Foreskin keratinocyte (primary cell): ENCODE measurements at places on chromosomes 1 and 21. TPM values are rescaled to one million over a fixed set of nuclear protein-coding genes. Genes with fewer than 3 reads are reported as not detected.
A peak's percentile ranks its signal among the peaks of the same experiment; 100 is the strongest.

CELA2B gene
- total RNA-seq: not detected in 2 replicates

FCRLB gene
- 0.51 and 0.92 TPM in 2 replicates for total RNA-seq

DMBX1 gene
- total RNA-seq: not detected in 2 replicates

SDC3 gene
- 21.9 and 25.4 TPM in 2 replicates for total RNA-seq

SDF4 gene
- total RNA-seq: 81.9 and 92.3 TPM in 2 replicates

MROH7 gene
- not detected in 2 replicates for total RNA-seq

DNALI1 gene
- 0.71 and 0.78 TPM in 2 replicates for total RNA-seq

KRTAP20-2 gene
- not detected in 2 replicates for total RNA-seq

OR2AK2 gene
- total RNA-seq: not detected in 2 replicates

- peak; percentile 48 for DNase-seq
These were observed 11.1 kb upstream of the C1orf174 start for GRCh38 chr1:3910857-3911845.

DNA sequence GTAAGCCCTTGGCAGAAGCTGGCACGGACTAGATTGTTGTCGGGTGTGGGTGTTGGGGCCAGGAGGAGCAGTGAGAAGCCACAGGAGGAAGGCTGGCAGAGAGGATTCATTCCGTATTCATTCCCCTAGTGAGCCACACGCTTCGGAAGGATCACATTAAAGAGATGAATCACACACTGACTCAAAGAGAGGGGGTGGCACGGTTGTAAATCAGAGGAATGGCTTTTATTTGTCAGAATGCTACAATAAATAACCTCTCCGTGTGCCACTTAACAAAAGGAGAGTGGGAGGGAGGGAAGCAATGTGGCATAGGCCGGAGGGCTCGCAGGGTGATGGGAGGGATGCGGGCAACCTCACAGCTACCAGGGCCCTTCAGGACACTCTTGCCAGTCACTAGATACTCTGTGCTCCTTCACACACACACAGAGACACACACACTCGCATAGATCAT, 135.5 kb downstream of the HIVEP3 start:
- peak; percentile 64 for DNase-seq

- no peak for DNase-seq
These were observed 1.0 kb downstream of the NCDN start for GRCh38 chr1:35558374-35559316.

DNA sequence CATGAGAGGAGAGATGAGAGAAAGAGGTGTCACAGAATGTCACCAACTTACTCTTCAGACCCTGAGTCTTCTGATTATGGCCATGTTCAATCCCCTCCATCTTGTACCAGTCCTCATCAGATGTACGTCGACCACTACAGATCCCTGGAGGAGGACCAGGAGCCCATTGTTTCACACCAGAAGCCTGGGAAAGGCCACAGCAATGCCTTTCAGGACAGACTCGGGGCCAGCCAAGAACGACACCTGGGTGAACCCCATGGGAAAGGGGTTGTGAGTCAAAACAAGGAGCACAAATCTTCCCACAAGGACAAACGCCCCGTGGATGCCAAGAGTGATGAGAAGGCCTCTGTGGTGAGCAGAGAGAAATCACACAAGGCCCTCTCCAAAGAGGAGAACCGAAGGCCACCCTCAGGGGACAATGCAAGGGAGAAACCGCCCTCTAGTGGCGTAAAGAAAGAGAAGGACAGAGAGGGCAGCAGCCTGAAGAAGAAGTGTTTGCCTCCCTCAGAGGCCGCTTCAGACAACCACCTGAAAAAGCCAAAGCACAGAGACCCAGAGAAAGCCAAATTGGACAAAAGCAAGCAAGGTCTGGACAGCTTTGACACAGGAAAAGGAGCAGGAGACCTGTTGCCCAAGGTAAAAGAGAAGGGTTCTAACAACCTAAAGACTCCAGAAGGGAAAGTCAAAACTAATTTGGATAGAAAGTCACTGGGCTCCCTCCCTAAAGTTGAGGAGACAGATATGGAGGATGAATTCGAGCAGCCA, 8.0 kb downstream of the ELOA start:
- peak; percentile 37 for DNase-seq

DNA sequence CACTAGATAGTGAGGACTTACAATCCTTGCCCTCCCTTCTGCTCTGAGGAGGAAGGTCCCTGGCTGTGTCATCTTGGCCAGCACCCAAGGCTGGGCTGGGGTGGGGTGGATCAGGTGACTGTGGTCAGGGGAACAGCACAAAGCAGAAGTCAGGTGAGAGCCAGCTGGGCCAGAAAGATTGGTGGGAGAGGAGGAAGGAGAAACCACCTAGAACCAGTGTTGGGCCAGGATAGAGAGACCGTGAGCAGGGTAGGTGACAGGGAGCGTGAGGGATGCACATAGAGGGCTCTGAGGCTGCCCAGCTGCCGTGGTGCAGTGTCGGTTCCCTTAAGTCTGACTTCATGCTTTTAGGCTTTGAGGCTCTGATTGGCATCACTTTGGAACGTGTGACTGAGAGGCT, 22.7 kb downstream of the NCF2 start:
- peak; percentile 54 for DNase-seq

DNA sequence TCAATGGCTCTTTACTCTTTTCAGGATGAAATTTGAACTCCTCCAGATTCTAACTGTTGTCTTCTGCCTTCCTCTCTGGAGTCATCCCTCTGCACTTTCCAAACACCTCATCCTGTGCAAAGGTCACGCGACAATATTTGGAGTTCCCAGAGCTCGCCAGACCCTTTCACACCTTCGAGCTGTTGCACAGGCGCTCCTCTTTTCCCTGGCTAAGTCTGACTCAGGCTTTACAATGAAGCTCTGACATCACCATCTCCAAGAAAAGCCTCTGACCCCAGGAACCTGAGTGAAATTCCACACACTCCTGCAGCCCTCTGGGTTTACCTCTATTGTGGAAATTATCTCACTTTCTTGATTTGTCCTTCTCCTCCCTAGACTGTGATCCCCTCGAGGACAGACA, 270.3 kb downstream of the RGS7 start:
- no peak for DNase-seq

DNA sequence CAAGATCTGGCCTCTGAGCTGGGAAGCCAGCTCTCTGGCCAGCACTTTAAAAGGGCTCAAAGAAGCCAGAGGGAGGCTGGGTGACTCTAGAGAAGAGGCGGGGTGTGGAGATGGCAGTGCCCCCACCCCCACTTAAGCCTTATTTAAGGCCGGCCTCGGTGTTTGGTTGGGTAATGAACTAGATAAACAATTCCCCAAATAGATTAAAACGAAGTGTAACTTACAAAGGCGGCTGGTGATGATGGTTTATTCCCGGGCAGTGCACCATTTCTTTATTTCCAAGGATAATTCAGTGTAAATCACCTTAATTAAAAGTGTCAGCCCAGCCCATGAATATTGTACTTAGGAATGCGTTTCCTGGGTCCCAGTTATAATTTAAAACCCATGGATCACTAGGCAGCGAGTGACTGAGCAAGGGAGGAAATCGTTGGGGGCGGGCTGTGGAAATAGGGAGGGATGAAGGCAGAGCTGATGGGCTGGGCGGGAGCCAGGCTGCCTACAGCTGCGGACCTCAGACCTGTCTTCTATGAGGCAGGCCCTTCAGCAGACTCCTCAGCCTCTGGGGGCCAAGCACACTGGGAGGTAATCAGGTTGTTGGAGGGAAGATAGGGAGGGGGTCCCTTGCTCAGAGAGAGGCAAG, 54.9 kb downstream of the TMEM53 start:
- DNase-seq: no peak

DNA sequence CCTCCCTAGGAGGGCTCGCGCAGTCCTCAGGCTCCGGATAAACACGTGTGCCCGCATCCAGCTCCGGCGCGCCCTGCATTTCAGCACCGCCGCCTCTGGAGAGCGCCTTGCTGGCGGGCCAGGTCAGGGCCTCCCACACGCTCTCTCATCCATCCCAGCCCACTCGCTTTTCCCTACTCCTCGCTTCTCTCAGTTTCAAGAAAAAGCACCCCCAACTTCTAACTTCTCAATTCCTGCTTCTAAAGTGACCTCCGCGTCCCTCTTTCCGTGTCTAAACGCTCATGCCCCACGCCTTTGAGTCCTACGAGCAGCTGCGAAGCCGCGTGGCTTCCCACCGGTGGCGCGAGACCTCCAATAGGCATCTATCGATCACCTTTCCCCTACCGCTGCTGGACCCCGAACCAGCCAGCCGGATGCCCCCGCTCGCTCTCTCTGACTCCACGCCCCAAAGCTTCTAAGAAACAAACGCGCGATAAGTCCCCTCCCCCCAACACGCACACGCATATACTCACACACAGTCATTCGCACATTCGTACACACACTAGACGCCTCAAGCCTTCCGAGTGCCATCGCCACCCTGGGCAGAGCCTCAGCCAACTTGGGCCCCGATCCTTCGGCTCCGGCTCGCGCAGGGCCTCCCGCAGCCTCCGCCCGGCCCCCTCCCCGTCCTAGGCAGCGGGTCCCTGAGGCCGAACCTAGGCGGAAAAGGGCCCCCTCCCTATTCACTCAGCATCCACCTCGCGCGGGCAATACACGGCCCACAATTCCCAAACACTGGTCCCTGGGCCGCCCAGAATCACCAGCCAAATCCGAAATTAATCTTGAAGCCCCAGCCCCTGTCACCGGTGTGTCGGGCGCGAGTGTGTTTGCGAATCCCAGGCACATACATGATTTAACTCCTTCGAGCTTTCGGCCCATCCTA, 1.1 kb downstream of the NMNAT2 start:
- DNase-seq: no peak

- no peak for DNase-seq
These were observed 117.5 kb downstream of the MACF1 start for GRCh38 chr1:39321979-39322378.

DNA sequence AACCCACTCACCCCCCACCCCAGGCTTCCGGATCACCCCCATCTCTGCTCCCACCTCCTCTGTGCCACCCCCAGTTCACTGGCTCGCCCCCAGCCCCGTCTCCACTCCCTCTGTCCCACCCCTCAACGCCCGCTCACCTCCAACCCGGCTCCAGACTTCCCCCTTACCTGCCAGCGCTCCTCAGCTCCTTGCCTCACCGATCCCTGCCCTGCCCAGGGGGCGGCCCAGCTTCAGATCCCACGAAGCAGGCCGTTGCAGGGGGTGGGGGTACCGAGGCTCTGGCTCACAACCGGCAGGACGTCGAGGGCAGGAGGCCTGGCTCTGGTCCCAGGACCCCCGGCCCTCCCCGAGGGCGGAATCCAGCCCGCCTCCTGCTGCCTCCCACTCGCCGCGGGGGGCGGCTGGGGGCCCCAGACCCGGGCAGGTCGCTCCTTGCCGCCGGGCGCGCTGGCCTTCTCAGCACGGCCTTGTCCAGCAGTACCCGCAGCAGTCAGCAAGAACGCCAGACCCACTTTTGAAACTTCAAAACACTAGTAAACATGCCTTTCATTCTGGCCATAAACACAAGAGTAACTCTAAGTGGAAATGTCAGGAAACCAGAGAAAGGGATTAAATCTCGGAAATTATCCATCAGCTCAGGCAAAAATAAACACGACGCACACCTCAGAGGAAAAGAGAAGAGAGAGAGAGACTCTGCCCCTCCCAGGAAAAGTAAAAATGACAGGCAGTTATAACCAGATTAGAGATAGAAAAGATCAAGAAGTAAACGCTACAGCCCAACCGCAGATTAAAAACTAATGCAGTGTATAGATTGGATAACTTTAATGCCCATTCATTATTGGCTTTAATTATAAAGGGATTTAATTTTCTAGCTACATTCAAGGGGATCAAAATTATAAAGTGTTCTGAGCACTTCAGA, 1.0 kb upstream of the FAM89A start:
- DNase-seq: no peak

- no peak for DNase-seq
These were observed 356.3 kb upstream of the DPYD start for GRCh38 chr1:98277118-98277517.

DNA sequence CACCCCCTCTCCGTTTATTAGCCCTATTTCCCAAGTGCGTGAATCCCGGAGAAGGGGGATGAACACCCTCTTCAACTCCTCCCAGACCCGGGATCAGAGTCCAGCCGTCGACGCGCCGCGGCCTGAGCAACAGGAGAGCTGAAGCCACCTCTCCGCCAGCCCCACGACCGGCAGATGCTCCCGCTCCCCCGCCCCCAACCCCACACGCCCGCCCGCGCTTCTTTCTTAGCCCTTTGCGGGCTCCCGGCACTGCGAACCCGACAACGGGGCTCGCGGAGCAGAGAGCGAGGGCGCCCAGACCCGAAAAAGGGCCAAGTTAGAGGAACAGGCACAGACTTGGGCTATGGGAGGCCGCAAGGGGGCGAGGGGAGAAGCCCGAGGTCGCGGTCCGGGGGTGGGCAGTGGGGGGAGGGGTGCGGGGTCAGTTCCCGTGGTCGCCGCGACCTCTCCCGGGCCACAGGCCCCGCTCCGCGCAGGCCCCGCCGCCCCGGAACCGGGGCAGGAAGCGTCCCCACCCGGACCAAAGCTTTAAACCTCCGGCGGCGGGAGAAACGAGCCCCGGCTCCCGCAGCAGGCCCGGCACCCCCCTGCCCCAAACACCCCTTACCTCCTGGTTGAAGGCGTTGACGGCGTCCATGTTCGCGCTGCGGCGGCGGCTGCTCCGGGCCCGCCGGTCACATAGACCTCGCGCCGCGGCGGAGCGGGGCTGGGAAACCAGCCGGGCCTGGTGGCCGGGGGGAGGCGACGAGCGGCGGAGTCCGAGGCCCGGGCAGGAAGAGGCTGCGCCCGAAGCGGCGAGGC, 662 bp downstream of the SCAF4 start:
- no peak for DNase-seq

DNA sequence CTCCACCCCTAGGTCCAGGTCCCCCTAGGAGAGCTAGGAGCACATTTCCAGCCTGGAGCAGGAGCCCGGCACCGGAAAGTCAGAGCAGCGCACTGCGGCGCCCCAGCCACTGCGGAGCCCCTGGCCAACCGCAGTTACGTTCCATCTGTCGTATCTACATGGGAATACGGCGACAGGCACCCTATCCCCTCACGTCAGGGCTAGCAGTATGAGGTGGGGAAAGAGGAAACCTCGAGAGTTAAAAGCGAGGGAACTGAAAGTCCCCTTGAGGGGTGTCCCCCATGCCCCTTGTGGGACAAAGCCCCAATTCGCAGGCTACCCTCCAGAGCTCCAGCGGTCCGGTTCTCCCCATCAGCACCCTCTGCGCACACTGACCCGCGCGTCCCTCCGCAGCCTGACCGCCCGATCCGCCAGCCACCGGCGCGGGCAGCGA, 995 bp downstream of the COLGALT2 start:
- DNase-seq: peak; percentile 23

DNA sequence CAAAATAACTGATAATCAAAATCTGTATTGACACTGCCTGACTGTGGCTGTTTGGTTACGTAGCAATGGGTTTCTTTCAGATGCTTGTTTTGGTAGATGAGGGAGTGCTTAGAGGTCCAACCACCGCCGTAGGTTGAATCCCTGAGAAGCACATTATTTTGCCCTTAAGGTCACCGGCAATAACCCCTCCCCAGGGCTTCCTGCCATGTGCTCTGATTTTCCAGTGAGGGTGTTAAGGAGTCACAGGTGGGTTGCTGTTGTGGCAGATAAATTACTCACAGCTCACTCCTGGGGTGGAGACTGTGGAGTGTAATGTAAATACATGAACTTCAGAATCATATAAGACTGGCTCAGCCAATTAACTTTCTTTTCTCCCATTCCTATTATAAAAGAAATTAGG, 81.5 kb upstream of the ZP4 start:
- no peak for DNase-seq

- no peak for DNase-seq
These were observed 104.2 kb upstream of the PROX1 start for GRCh38 chr1:213883618-213884017.

- no peak for DNase-seq
These were observed 373.5 kb downstream of the RRAGC start for GRCh38 chr1:38486085-38486484.
